ENCODE measurements at places on chromosomes 1 and 21.
A peak's percentile ranks its signal among the peaks of the same experiment; 100 is the strongest.

DNA sequence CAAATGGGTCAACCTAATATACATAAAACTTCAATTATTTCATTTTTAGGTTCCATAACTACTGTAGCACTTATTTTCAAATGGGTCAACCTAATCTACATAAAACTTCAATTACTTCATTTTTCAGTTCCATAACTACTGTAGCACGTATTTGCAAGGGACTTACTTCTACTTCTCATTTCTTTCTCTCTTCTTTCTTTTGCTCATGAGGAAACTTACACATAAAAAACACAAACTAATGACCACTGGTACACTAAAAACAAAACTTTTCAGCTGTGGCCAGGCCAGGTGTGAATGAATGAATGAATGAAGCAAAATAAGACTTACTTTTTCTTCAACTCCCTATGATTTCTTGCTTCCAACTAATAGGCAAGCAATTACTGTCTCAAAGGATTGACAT lies 11.7 kb downstream of the SYDE2 start:
- no peak for DNase-seq

DNA sequence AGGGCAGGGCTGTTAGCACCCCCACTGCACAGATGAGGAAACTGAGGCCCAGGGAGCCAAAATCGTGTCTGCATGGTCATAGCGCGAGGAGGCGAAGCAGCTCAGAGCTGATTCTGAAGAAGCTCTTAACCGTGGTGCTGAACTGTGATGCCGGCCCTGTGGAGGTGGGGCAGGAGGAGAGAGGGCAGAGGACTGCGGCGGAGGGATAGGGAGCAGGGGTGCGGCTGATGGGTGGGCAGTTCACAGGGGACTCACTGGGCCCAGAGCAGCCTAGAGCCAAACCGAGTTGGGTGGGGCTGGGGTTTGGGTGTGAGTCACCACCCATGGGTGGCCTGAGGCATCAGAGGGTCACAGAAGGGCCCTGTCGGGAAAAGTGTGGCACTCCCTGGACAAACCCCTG lies 74.7 kb downstream of the RAP1GAP start:
- no peak for DNase-seq

- no peak for DNase-seq
These were observed 62.3 kb downstream of the S1PR1 start for GRCh38 chr1:101299141-101299540.

GRCh38 chr21:26067836-26068594 lies 102.6 kb downstream of the APP start:
- peak; percentile 17 for DNase-seq

- DNase-seq = no peak
These were observed 29.1 kb downstream of the LAMB3 start for GRCh38 chr1:209622841-209623829.

DNA sequence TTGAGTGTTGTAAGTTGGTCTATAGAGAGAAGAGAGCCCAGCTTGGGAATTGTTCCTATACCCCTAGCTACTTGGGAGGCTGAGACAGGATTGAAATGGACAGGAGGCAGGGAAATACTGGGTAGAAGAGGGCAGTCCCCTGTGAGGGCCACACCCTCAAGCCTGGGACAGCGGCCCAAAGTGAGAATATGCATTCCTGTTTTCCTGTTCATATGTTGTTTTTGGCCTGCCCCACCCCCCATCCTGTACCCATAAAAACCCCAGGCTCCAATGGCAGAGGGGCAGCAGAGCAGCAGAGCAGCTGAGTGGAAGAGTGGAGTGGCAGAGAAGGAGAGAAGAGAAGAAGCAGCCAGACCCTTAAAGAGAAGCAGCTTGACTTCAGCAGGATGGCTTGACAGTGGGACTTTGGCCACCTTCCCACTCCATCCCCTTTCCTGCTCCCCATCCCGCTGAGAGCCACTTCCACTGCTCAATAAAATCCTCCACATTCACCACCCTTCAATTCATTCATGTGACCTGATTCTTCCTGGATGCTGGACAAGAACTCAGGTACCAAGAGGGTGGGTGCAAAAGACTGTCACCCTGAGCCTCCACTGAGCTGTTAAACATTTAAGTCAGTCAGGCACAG lies 70.6 kb upstream of the PUM1 start:
- DNase-seq = no peak

GRCh38 chr1:54464031-54464476 lies 57.9 kb upstream of the SSBP3 start:
- DNase-seq = no peak
